ENCODE measurements at places on chromosomes 4 and X.

DNA sequence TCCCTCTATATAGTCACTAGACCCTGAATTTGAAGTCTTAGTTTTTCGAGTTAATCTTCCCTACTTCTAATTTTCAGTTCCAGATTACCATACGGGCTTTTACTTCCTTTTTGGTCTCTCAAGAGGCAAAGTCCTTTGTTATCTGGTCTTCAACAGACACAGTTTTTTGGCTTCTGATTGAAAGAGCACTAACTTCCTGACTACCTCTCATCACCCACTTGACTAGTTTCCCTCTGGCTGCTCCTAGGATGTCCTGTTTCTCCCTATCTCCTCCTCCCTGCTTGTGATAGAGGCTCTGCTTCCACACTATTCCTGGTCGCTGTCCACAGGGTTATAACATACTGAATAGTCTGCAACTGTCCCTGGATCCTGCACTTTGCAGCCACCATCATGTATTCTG is 16.7 kb upstream of the WDR44 start:
- DNase-seq, result no peak

- no peak for DNase-seq
Measured at GRCh38 chrX:40897718-40898270, 162.5 kb upstream of the MED14 start.

- DNase-seq, result no peak
Measured at GRCh38 chr4:24582235-24582832, 2.0 kb downstream of the DHX15 start.

- DNase-seq, result no peak
Measured at GRCh38 chrX:23035493-23035892, 35.7 kb downstream of the DDX53 start.

- DNase-seq, result no peak
Measured at GRCh38 chrX:10001496-10001895, 34.3 kb downstream of the CLDN34 start.

DNA sequence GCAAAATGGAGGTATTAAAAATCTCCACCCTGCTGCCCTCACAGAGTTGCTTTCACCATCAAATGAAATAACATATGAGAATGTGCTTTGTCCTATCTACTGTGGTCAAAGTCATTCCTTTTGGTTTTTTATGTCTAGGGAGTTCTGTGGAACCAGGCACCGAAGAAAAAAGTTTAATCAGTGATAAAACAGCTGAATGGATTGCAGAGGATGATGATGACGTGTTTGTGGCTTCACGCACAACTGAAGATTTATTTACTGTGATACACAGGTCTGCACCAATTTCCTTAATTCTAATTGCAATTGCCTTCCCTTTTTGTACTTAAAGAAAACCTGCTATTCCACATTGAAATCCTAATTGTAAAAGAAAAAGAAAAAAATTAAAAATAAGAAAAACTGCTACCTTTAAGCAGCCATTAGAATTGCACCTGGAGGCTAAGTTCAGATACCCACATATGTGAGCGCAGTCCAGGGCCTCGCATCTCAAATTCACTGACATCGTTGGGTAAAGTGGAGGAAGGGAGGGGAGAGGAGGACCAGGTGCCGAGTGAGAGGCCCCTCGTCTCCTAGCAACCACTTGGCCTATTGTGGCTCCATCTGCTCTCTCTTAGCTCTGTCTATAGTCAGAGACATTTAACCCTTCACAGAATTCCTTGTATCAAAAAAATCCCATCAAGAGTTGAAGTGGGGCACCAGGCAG is 10.5 kb upstream of the RTL5 start:
- DNase-seq, result peak; percentile 58

GRCh38 chr4:23455456-23456158 is 434.2 kb downstream of the PPARGC1A start:
- DNase-seq, result no peak

- DNase-seq, result no peak
Measured at GRCh38 chr4:17165286-17165685, 266.8 kb upstream of the LDB2 start.
